ENCODE measurements at places on chromosomes 2 and 18. TPM values are rescaled to one million over a fixed set of nuclear protein-coding genes. Genes with fewer than 3 reads are reported as not detected.

Gene GLI2
- total RNA-seq, result 23.1 TPM

Gene ADAM23
- 2.3 TPM for total RNA-seq

Gene EVX2
- not detected for total RNA-seq

Gene RALBP1
- 67.2 TPM for total RNA-seq

Gene CHRNA1
- total RNA-seq, result not detected

Gene CNGA3
- total RNA-seq, result not detected

DNA sequence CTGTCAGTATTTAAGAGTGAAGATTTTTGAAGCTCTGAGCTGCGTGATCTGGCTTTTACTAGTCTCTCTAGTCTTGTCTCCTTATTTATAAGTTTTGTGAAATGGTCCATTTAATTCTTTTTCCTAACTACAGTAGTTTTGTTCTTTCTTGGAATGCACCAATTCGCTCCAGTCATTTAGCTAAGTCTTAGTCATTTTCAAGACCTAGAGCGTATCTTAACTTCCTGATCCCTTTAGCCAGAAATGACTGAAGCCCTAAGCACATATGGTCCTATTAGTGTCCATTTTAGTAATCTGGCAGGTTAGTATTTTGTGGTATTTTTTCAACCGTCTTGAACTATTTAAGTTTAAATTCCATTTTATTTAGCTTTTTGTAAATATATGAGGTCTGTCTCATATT is 3.6 kb downstream of the BIRC6 start:
- DNase-seq, result no peak
- H3K36me3 ChIP-seq, result no peaks in the 10 kb centered on the region
- H3K27me3 ChIP-seq, result no peaks in the 10 kb centered on the region
- peaks cover 3% of the 10 kb centered on the region for H3K4me1 ChIP-seq
- H3K27ac ChIP-seq, result peak overlapping the region; percentile 37
- no peak overlapping the region for H3K4me3 ChIP-seq

DNA sequence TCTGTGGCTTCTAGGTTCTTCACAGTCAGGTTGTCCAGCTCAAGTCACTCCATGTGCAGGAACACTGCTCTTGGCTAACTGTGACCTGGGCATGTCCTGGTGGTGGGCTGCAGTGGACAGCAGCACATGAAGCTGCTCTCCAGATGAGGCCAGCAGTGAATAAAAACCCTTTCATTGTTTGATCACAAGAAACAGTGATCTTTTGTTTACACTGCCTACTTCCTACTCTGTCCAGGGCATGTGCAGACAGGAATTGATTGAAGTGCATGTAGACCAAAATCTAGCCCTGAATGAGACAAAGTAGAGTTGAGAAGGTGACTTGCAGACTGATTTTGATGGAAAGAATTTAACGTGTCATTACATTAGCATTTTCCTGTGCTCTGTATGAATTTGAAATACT is 34.9 kb downstream of the BCL2L11 start:
- no peak for DNase-seq
- H3K4me3 ChIP-seq, result no peak overlapping the region
- peaks cover 4% of the 10 kb centered on the region for H3K4me1 ChIP-seq

DNA sequence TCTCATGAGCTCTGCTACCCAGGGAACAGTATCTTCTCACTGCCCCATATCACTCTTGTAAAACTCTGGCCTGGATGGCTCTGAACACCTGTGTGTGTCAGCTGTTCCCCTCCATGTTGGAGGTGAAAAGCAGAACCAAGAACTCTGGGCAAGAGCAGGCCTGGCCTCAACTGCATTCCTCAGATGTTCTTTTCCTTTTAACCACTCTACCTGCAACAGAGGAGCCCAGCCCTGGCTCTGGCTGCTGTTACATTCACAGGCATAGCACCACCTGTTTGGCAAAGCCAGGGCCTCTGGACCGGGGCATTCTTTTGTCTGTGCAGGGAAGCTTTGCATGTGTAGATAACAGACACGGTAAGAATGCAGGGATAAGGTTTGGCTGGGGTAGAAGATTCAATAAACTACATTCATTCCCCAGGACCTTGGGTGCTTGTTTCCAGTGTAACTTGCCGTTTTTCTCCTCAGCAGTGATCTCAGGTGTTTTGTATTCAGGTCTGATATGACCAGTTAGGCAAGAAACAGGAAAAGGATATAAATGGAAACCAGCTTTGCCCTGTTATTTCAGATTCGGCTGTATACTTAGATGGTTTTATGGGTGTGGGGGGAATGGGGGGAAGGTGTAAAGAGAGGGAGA is 95.1 kb downstream of the SPTBN1 start:
- no peaks in the 10 kb centered on the region for H3K27me3 ChIP-seq
- H3K36me3 ChIP-seq, result no peaks in the 10 kb centered on the region
- H3K4me3 ChIP-seq, result no peak overlapping the region
- H3K27ac ChIP-seq, result no peak overlapping the region

DNA sequence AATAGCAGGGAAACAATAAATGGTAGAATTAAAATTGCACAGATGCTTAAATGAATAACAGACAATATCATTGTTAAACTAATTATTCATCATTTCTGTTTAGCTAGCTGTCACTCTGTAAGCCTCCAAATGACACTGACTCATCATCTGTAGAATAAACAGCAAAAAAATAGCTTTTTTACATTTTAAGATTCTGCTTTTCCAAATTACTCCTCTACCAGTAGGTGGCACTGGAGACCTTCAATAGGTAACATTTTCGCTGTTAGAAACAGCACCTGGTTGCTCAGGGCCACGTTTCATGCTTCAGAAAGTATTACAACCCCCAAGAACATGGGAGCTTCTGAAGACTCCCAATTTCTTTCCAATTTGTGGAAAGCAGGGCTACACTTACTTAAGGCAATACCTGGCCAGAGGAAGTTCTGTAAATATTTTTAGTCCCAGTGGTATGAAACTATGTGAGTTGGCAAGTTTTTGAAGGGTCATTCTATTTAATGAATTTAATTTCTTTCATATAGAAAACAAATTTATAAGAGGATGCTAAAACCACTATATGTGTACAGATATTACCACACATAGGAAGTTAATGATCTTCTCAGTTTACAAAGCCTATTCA is 45.4 kb downstream of the TTN start:
- DNase-seq, result no peak
- H3K4me1 ChIP-seq, result no peaks in the 10 kb centered on the region
- no peak overlapping the region for H3K27ac ChIP-seq
- H3K4me3 ChIP-seq, result no peak overlapping the region

GRCh38 chr2:136858656-136859055 is 93.3 kb downstream of the THSD7B start:
- H3K4me3 ChIP-seq, result no peak overlapping the region
- DNase-seq, result no peak
- H3K36me3 ChIP-seq, result no peaks in the 10 kb centered on the region
- H3K27me3 ChIP-seq, result no peaks in the 10 kb centered on the region
- H3K4me1 ChIP-seq, result no peaks in the 10 kb centered on the region

DNA sequence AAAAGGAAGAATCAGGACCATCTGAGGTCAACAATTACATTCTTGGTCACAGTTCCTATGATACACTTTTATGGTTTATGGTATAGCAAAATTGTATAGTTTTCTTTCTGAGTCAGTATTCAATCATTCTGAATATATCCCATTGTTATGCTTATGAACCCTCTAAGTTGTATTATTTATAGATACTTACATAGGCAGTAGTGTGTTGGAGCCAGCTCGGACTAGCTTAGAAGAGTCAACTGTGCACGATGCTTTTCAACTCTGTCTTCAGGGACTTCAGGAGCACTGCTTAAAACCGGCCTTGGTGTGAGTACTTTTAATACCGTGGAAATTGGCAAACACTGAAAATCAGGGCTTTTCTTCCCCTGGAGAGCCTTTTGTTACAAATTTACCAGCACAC is 215.7 kb downstream of the IKZF2 start:
- H3K4me1 ChIP-seq, result no peaks in the 10 kb centered on the region
- no peak overlapping the region for H3K27ac ChIP-seq
- H3K36me3 ChIP-seq, result no peaks in the 10 kb centered on the region
- H3K4me3 ChIP-seq, result no peak overlapping the region
- no peaks in the 10 kb centered on the region for H3K27me3 ChIP-seq
- DNase-seq, result no peak

DNA sequence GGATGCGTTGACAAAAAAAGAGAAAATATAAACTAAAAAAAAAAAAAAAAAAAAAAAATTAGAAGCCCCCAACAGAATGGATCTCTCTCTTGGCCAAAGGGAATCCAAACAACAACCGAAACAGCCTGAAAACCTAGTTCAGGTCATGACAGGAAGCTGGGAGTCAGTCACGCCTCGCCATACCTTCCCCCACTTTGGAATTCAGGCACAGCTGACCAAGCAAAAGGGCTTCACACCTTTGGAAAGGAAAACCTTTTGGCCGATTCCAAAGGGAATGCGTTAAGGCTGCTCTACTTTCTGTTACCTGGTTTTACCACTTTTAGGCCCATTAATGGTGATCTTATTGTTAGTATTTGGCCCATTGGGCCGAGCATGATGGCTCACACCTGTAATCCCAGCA is 17.9 kb upstream of the RMC1 start:
- H3K27ac ChIP-seq, result peak overlapping the region; percentile 78
- peaks cover 14% of the 10 kb centered on the region for H3K36me3 ChIP-seq
- H3K4me3 ChIP-seq, result no peak overlapping the region
- H3K4me1 ChIP-seq, result peaks cover 19% of the 10 kb centered on the region
- H3K27me3 ChIP-seq, result no peaks in the 10 kb centered on the region

GRCh38 chr2:12243381-12243780 is 473.4 kb upstream of the TRIB2 start:
- no peaks in the 10 kb centered on the region for H3K27me3 ChIP-seq
- H3K27ac ChIP-seq, result no peak overlapping the region
- DNase-seq, result no peak

GRCh38 chr18:57855551-57855950 is 52.4 kb upstream of the ATP8B1 start:
- no peak overlapping the region for H3K27ac ChIP-seq
- no peak for DNase-seq
- H3K27me3 ChIP-seq, result no peaks in the 10 kb centered on the region
- H3K4me3 ChIP-seq, result no peak overlapping the region
- H3K4me1 ChIP-seq, result no peaks in the 10 kb centered on the region

DNA sequence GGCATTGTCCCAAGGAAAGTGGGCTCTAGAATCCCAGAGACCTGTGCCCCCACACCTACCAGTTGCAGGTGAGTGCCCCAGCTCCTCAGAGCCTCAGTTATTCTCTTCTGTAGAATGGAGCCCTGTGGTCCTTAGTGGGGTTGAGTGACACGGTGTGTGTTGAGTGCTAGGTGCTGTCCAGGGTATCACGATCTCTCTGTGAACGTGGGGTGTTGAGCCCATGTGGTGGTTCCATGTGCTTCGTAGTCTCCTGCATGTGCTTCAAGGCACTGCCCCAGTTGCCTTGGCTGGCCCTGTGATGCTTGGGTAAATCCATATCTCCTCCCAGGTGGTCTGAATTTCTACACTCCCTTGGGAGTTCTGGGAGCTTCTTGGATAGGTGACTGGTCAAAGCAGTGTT is 54.9 kb downstream of the SH3RF3 start:
- no peak overlapping the region for H3K4me3 ChIP-seq
- H3K27ac ChIP-seq, result peak overlapping the region; percentile 76
- H3K36me3 ChIP-seq, result no peaks in the 10 kb centered on the region
- H3K27me3 ChIP-seq, result no peaks in the 10 kb centered on the region
- DNase-seq, result no peak

Data from ascending aorta (tissue), 2 donors.